Heart right ventricle (tissue), 16 donors: ENCODE measurements at places on chromosomes 2 and 18. TPM values are rescaled to one million over a fixed set of nuclear protein-coding genes. Genes with fewer than 3 reads are reported as not detected.

ZNF396 gene
- total RNA-seq, result 1.1 TPM

WDFY1 gene
- 13.9 TPM for total RNA-seq

AMER3 gene
- not detected for total RNA-seq

TGFA gene
- 2.7 TPM for total RNA-seq

NXPH2 gene
- not detected for total RNA-seq
